ENCODE measurements at places on chromosomes 5 and 9.

DNA sequence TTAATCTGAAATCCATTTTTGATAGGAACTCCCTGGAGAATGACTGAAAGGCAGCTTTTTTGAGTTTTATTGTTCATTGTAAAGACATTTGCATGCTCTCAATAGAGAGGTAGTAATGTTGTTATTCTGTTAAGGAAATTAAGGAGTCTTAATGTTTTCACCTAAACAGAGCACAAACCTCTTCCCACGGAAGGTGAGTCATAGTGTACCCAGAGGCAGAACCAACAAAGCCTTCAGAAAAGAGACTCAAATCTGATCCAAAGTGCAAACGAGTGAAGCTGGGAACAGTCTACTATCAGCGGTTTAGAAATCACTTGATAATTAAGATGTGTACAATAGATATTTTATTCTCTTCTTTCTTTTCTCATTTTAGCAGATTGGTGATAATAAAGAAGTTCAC is 470.5 kb downstream of the PLK2 start:
- no peak for DNase-seq

DNA sequence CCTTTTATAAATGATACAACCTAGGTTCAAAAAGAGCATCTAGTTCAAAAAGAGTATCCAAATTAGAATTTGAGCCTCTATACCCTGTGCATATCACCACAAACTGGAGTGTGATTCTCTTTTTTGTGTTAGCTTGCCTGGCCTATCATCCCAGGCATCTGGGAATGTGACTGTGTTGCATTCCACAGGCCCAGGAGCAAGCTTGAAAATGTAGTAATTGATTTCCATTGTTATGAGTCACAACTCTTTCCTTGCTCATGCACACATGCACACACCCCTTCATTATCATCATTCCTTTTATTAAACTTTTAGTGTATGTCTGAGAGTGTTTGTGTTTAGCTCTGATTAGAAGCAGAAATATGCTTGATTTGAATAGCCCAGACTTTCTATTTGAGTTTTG is 75.2 kb downstream of the FCHO2 start:
- DNase-seq = no peak

DNA sequence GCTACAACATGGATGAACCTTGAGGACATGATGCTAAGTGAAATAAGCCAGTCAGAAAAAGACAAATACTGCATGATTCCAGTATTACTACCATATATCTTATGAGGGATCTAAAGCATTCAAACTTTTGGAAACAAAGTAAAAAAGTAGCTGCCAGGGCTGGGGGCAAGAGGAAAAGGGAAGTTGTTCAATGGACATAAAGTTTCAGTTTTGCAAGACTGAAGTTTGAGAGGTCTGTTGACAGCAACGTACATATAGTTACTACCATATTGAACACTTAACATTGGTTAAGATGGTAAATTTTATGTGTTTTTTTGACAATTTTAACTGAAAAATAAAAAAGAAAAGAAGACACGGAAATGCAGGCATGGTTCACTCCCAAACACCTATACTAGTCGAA is 77.6 kb downstream of the MAPKAP1 start:
- no peak for DNase-seq

DNA sequence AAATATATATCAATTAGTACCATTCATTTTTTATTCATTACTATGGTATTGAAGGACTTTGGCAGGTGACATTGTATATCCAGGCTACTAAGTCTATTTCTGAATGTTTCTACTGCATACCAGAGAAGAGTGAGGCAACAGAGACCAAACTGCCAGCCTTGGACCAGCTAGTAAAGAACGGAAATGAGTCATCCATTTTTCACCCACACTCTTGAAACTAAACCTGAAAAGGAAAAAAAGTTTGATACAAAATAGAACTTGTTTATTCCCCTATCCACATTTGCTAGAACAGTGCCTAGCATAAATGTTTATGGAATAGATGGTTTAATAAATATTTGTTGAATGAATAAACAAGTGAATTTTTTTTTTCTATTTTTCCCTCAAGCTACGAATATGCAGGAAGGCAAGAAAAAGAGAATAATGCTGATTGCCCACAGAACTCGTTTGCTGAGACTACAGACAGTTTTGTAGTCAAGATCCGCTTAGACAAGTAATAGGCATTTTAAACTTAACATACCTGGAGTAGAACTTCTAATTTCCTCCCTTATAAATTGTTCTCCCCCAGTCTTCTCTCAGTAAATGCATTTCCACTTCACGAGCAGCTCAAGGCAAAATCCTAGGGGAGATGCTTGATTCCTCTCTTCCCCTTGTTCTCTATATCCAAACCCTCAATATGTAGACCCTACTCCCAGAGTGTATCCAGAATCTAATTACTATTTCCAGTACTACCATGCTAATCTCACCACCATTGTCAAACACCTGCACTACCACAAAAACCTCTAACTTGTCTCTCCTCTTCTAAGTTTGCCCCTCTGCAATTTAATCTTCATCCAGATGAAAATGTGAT is 146.2 kb upstream of the RASA1 start:
- peak; percentile 13 for DNase-seq
